ENCODE measurements at places on chromosomes 4 and X.

DNA sequence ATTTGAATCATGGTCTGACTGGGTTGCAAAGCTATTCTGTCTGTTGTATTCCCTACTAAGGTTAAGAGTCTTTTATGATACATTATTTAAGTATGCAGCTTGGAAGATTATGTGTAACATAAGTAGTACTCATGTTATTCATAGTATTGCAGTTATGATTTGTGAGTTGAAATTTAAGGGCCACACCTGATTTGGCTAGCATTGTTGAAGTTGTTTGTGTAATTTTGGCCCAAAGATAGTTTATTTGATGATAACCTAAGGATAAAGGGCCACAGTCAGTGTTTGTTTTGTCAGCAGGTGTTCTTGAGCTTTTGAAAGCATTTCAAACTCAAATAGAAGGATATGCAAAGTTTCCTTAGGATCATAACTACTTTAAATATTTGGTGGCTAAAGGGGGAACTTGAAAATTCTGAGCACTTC is 38.9 kb downstream of the NUDT9 start:
- no peak for DNase-seq

GRCh38 chr4:155908187-155909139 is 5.0 kb downstream of the TDO2 start:
- no peak for DNase-seq

DNA sequence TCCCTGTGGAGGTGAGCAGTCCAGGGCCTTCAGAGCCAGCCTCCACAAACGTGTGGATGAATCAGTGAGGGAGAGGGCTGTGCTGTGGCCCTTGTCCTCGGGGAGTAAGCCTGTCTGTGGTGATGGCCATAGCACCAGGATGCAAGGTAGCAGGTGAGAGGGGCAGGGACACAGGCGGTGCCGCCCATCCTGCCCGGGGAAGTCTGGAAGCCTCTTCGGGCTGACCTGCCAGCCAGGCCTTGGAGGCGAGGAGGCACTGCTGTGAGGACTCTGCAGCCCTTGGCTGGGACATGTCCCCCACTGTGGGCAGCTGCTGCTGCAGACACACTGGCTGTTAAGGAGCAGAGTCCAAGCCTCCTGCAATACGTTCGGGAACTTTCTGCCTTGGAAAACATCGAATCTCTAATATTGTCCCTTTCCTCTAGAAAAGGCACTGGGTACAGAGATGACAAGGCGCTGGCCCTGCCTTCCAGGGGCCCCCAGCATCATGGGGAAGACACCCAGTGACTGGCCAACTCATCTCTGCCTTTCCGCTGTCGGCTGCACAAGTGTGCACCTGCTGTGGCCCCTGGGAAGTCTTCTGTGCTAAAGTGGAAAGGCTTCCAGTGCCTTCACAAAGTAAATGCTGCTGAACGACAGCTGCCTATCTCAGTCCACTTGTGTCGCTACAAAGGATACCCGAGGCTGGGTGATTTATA is 101.4 kb downstream of the ADRA2C start:
- DNase-seq: no peak

- DNase-seq: no peak
Measured at GRCh38 chrX:17747692-17748091, 10.4 kb downstream of the SCML1 start.

DNA sequence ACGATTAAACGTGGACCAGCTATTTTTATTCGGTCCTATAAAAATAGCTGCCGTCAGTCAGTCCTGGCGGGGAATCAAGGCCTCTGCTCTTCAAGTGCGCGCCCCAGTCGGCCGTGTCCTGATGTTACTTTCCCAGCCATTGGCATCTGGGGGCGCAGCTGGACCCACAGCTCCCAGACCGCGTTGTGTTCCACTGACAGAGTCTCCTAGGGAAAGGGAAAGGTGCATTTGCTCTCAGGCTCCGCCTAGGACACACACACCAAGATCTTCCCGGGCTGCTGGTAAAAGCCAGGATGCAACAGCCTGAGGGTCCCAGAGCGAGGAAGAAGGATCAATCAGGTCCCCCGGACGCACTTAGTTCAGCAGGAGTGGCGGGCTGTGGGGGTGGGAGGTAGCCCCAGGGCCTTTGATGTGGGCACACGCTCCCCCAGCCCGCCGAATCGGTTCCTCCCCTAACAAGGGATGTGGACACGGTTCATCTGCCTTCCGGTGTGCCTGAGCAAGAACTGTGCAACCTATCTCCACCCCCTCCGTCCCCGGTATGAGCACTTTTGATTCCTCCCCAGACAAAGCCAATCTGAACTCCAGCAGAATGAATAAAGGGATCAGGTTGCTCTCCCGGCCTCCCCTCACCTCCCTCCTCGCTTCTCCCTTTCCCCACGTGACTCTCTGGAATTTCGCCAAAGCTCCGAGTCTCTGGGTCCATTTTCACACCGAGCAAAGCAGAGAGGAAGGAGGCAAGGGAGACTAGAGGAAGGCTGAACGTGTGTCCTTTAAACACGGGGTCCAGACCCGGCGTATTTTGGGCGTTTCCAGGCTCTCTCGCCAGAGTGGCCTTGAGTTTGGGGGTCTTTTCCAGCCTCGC is 626 bp upstream of the FRAS1 start:
- no peak for DNase-seq

- DNase-seq: no peak
Measured at GRCh38 chrX:136765821-136766356, 14.8 kb downstream of the ARHGEF6 start.

GRCh38 chr4:88060431-88060830 is 53.0 kb downstream of the PKD2 start:
- DNase-seq: no peak

DNA sequence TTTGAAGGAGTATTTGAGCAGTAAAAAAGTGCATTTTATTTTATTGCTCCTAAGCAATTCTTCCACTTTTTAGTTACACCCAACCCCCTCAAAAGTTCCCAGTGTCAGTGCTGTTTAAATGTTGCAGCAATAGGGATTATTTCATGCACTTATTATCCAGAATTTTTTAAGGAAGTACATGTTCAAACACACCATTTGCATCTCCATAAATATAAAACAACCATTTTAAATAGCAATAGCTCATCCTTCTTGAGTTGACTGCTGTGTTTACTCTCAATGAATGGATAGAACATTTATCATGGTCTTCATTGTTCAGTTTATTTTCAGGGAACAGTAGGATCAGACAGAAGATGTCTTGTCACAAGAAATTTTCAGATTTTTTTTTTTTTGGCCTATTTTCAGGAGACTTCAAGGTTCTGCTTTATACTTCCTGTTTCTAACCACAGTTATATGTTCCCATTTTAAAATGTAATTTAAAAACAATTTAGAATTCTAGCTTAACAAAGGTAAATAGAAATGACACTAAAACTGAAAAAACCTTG is 171.9 kb downstream of the TMA16 start:
- no peak for DNase-seq

DNA sequence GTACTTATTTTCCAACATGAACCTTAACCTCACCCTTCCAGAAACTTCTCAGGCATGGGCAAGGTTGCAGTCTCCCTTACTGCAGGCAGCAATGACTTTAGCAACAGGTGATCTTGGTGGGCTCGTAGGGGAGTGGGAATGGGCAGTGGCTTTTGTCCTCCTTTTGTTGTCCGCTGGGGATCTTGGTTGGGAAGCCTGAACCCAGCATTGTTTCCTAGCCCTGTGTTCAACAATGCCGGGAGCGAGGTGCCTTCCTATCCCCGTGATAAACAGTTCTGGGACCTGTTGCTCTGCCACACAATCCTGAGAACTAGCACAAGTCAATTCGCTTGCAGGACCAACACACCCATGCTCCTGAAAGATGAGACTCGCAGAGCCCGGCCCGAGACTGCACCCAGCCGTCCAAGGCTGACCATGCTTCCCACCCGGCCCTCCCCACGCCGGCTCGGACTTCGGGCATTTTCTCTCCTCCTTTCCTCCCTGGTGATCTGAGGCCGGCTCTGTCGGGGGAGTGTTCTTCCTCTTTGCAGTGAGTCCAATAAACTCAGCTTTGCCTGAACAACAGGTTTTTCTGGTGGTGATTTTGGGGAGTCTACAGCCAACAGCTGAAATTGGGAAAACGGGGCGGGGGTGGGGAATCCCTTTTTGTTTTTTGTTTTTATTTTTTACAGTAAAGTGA is 20.2 kb downstream of the IRAK1 start:
- no peak for DNase-seq

DNA sequence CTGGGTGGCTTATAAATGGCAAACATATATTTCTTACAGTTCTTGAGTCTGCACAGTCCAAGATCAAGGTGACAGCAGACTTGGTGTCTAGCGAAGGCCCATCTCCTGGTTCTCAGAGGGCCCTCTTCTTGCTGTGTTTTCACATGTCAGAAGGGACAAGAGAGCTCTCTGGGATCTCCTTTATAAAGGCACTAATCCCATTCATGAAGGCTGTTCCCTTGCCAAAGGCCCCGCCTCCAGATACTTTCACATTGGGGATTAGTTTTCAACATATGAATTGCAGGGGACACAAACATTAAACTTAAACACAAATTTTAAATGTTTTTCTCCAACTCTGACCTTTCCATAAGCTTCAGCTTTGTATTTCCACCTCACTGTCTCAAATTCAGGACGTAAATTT is 1135.0 kb upstream of the TENM3 start:
- no peak for DNase-seq

- DNase-seq: no peak
Measured at GRCh38 chr4:121454251-121454979, 73.6 kb upstream of the QRFPR start.

GRCh38 chr4:62119195-62119594 is 919.1 kb downstream of the ADGRL3 start:
- DNase-seq: no peak

GRCh38 chr4:1833307-1834046 is 22.5 kb downstream of the LETM1 start:
- DNase-seq: no peak

GRCh38 chrX:13824746-13825145 is 7.9 kb upstream of the GPM6B start:
- no peak for DNase-seq
